ENCODE measurements at places on chromosomes 4 and X.

GRCh38 chr4:166198041-166198440, 325.0 kb downstream of the TLL1 start:
- DNase-seq, result no peak

- no peak for DNase-seq
These were observed 89.8 kb downstream of the UCHL1 start for GRCh38 chr4:41346306-41347061.

DNA sequence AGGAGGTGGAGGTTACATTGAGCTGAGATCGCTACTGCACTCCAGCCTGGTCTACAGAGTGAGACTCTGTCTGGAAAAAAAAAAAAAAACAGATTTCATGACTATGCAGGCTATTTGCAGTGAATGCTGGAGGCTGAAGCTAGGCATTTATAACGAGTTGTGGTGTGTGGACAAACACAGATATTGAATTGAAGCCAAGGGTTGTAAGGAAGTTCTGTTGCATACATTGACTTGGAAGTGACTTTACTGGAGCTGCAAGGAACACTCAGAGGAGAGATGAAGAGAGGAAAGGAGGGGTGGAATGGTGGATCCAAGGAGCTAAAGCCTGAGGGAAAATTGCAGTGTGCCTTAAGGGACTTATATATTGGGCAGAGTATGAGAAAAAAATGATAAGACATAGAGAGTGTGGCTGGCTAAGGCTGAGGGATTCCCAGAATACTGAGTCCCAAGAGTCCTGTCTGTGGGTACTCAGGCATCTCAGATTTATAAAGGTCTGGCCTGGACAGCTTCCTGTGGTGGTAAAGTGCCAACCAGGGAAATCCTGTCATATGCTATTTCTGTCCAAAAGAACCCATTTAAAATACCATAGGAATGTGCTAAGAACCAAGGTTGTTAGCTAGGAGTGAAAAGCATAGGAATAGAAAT, 87.8 kb upstream of the GUCY1A1 start:
- no peak for DNase-seq

GRCh38 chr4:53981567-53981966, 82.8 kb downstream of the CHIC2 start:
- DNase-seq, result no peak

- no peak for DNase-seq
These were observed 348.1 kb downstream of the NR3C2 start for GRCh38 chr4:148094149-148094548.

GRCh38 chrX:154797006-154797405, 8.3 kb downstream of the MPP1 start:
- no peak for DNase-seq

GRCh38 chrX:40663880-40664630, 16.7 kb upstream of the CXorf38 start:
- no peak for DNase-seq

DNA sequence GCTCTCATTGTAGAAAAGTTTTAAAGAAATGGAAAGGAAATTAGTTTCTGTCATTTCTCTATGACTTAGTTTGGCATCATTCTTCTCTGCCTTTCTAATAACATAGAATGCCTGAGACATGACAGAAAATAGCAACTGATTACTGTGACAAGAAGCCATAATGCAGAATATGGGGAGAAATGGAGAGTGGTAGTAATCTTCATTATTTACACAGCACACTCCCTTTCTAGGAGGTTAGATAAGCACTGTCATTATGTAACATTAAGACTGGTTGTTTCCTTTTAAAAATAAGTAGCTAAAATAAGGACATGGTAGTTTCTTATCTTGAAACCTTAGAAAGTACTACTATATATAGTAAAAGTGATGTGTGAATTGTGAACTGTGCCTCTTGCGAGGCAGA, 1227.9 kb upstream of the PABPC4L start:
- DNase-seq, result no peak

DNA sequence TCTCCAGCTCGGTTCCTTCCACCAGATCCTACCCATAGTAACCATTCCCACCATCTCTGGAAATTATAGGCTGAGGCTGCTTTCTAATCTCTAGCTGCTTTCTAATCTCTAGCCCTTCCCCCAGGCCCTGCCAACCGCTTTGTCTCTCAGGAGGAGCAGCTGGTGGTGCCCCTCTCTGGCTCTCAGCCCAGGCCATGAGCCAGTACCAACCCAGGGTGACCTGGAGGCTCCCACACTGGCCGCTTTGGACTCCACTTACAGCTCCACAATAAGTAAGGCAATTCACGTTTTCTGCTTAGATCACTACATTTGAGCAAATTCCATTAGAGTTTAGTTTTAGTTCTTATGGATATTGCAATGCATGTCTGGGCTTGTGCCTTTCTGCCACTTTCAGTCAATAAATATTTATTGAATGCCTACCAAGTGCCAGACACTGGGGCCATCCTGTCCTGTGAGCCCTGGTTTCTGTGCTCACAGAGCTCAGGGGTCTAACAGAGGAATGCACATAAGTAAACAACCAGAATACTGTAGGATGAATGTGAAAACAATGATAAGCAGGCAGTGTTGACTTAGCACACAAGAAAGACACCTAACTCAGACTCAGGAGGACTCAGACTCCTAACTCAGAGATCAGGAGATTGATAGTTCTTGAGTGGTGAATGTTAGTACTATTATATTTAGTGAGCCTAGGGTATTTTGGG, 38.9 kb downstream of the SMC1A start:
- no peak for DNase-seq

DNA sequence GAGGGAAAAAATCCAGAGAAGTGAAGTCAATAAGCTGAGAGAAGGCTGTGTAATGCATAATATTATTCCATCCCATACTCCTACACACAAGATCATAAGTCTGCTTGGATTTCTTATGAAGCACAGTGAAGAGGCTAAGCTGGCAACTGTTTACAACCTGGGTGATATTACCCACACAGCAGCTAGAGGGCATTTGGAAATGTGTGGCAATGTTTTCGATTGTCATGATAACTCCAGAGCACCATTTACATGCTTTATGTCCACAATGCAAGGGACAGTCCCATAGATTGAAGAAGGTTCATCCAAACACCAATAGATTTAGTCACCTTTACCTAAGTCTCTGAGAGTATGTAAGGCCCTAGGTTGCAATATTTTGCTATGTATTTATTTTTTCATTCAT, 412.2 kb downstream of the PPP3CA start:
- no peak for DNase-seq

DNA sequence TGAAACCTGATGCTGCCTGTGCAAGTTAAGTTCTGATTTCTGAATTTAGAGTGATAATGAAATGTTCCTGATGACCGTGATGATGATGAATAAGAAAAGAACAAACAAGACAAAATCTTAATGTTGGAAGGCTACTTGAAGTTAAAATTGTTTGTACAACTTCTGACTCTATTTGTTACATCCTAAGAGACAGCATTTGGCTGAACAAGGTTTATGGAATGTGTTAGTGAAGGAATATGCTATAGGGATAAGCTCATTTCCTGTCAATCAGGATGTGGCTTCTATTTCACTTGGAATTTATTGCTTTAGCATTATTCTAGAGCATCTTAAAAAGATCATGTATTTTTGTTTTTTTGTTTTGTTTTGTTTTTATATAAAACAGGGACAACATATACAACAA, 267.5 kb downstream of the FAT4 start:
- DNase-seq, result no peak

DNA sequence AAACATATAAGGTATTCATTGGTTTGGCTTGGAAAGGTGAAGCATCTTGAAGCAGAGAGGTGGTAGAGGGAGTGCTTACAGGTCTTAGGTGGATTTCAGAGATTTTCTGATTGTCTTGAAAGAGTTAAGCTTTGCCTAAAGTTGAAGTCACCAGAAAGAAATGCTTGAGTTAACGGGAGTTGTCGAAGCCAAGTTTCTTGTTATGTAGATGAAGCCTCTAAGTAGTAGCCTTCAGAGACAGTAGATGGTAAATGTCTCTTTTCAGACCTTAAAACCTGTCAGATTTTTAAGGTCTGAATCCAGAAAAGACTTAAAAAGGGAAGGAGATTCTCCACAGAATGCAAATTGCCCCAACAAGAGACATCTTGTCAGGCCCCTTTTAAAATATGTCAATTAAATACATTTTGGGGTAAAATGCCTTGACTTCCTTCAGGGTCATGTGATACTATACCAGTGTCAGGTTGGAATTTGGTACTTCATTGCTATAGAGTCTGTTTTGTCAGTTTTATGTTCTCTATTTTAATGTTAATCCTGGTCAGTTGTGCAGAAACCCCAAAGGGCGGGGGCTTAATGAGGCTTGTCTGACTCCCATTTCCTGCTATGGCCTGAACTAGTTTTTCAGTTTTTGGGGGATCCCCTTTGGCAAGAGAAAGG, 81.0 kb downstream of the PCDH18 start:
- no peak for DNase-seq

DNA sequence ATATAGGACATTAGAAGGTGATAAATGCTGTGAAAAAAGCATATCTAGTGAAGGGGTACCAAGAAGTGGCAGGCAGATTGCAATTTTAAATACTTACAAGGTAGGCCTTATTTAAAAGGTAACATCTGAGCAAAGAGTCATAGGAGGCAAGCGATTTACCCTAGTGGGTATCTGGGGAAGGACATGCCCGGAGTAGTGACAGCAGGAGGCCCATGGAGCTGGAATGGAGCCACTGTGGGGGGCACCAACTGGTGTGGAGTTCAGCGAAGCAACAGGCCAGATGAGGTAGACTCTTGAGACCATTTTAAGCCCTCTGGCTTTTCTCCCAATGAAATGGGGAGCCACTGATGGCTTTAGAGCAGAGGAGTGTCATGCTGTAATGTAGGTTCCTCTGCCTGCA, 37.3 kb downstream of the SEC24D start:
- DNase-seq, result no peak

- no peak for DNase-seq
These were observed 97.1 kb downstream of the IQCM start for GRCh38 chr4:149718500-149718899.

DNA sequence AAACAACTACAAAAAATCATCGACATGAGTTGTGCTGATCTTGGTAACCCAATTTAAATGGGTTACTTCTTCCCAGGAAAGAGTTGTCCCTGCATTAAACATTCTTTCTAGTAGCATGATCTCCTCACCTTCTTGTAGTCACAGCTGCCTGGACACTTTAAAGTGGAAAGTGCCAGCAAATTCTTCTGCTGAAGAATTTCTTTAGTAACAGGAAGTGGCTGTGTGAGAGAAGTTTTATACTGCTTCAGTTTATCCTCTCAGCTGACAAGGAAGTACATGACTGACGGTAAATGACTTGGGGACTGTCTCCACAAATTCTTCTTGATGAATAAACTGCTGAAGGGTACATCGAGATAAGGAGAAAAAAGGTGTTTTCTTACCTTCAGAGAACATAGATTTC, 18.2 kb upstream of the TNIP3 start:
- DNase-seq, result no peak

Measured in stimulated activated CD4-positive, alpha-beta T cell treated with anti-CD3 and anti-CD28 coated beads, Interleukin-12 subunit alpha, Interleukin-12 subunit beta, amount 100 ng/mL, for 48 hours (primary cell).